ENCODE measurements at places on chromosomes 13 and 19.
A peak's percentile ranks its signal among the peaks of the same experiment; 100 is the strongest.

- H3K4me3 ChIP-seq: no peak overlapping the region
- no peak overlapping the region for H3K27ac ChIP-seq
- no peak for DNase-seq
- no peaks in the 10 kb centered on the region for H3K4me1 ChIP-seq
Observed at GRCh38 chr19:16915135-16915534, 26.3 kb downstream of the F2RL3 start.

- H3K27ac ChIP-seq: no peak overlapping the region
- H3K36me3 ChIP-seq: no peaks in the 10 kb centered on the region
- no peak for DNase-seq
- H3K27me3 ChIP-seq: no peaks in the 10 kb centered on the region
- no peak overlapping the region for H3K4me3 ChIP-seq
- no peaks in the 10 kb centered on the region for H3K4me1 ChIP-seq
Observed at GRCh38 chr13:25625414-25625813, 253.6 kb downstream of the ATP8A2 start.

- no peak for DNase-seq
- no peaks in the 10 kb centered on the region for H3K27me3 ChIP-seq
- no peak overlapping the region for H3K4me3 ChIP-seq
- H3K27ac ChIP-seq: no peak overlapping the region
- H3K4me1 ChIP-seq: no peaks in the 10 kb centered on the region
- no peaks in the 10 kb centered on the region for H3K36me3 ChIP-seq
Observed at GRCh38 chr13:70490320-70490935, 382.2 kb upstream of the KLHL1 start.

GRCh38 chr19:47618771-47619170 is 9.8 kb downstream of the BICRA start:
- H3K36me3 ChIP-seq: no peaks in the 10 kb centered on the region
- no peaks in the 10 kb centered on the region for H3K27me3 ChIP-seq
- peaks cover 18% of the 10 kb centered on the region for H3K4me1 ChIP-seq
- no peak overlapping the region for H3K4me3 ChIP-seq
- DNase-seq: no peak
- H3K27ac ChIP-seq: no peak overlapping the region

DNA sequence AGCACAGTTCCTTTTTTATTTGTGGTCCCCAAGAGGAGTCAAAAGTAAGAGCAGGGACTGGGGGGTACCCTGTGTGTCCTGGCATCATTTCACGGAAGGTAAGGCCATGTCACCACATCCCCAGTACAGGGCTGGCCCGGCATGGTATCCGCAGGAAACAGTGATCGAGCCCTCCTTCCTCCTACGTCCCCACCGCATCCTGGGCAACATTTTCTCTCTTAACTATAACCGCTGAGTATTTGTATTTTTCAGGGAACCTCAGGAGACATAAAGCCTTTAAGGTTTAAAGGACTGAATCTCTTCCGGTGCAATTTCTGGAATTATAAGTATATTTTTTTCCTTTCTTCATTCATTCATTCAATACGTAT is 13.6 kb upstream of the LATS2 start:
- peak overlapping the region; percentile 61 for H3K27ac ChIP-seq
- H3K4me3 ChIP-seq: peak overlapping the region; percentile 50
- H3K36me3 ChIP-seq: no peaks in the 10 kb centered on the region

GRCh38 chr13:91539286-91540157 is 141.1 kb downstream of the GPC5 start:
- DNase-seq: no peak
- H3K27ac ChIP-seq: no peak overlapping the region
- H3K27me3 ChIP-seq: no peaks in the 10 kb centered on the region
- H3K4me3 ChIP-seq: no peak overlapping the region
- H3K36me3 ChIP-seq: no peaks in the 10 kb centered on the region

GRCh38 chr13:38590796-38591507 is 95.9 kb upstream of the FREM2 start:
- H3K27me3 ChIP-seq: no peaks in the 10 kb centered on the region
- no peaks in the 10 kb centered on the region for H3K36me3 ChIP-seq
- no peak for DNase-seq
- H3K4me3 ChIP-seq: no peak overlapping the region

DNA sequence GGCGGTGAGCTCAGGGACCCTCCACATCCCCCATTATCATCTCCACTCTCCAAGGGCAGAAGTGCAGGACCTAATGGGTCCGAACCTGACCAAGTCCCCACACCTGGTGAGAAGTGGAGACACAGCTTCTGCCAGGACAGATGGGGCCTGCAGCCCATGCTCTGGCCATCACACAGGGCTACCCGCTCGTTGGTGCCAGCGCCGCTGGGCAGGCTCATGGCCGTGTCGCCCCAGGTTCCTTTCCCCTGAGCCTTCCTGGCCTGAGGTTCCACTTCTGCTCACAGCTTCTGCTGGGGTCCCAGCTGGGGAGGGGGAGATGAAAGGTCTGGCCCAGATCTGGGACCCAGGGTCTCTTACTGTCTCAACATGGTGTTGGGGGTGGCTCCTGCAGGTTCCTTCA is 48.4 kb upstream of the KCTD15 start:
- DNase-seq: no peak
- H3K27me3 ChIP-seq: peaks cover 25% of the 10 kb centered on the region
- no peak overlapping the region for H3K4me3 ChIP-seq
- no peaks in the 10 kb centered on the region for H3K4me1 ChIP-seq
- no peak overlapping the region for H3K27ac ChIP-seq

DNA sequence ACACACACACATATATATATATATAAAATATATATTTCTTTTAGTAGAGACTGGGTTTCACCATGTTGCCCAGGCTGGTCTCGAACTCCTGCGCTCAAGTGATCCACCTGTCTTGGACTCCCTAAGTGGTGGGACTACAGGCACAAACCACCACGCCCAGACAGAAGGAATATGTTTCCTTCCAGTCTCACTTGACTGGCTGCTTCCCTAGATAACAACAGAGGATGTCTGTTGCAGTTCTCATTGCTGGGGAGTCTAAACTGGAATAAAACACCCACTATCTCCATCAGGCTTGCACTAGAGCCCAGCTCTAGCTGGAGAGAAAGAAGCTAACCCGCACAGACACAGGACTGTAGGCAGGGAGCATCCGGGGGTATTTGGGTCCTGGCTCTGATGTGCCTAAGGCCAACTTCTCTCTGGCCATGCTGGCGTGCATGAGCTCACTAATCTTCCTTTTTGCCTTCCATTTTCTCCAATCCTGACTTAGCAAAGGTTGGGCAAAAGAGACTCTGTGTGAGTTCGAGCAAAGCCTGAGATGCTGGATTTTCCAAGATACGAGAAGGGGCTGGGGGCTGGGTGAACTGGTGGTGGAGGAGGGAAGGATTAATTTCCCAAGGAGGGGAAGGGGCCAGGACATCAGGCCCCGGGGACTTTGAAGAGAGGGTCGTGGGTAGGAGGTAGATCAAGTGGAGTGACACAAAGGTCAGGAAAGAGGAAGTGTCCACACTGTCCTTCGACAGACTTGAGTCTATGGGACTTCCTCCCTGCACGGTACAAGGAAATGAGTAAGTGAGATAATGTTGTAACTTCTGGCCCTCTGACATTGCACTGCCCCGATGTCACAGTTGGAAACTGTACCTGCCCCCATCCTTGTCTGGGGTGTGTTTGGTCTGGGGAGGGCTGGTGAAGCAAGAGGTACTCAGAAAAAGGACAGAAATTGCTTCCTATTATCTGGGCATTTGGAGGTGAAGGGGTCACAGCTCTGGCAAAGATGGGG is 22.5 kb upstream of the ALOX5AP start:
- H3K27ac ChIP-seq: no peak overlapping the region
- no peaks in the 10 kb centered on the region for H3K27me3 ChIP-seq
- H3K4me1 ChIP-seq: no peaks in the 10 kb centered on the region
- no peak overlapping the region for H3K4me3 ChIP-seq

DNA sequence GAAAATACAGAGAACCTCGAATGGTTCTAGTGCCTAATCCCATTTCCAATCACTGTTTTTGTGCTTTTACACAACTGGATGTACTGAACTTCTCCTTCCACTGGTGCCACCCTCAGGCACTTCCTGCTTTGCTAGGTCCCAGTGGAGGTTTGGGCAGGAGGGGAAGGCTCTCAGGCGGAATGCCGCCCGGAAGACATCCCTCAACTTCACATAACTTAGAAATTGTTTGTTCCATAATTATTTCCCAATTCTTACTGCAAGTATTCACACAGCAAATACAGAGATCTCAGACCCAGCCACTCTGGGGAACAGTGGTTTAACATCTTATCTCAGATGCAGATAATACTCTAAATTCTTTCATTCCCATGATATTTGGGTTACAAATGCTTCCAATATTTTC is 195.7 kb upstream of the IPO5 start:
- no peak for DNase-seq
- H3K27ac ChIP-seq: no peak overlapping the region
- no peak overlapping the region for H3K4me3 ChIP-seq
- no peaks in the 10 kb centered on the region for H3K27me3 ChIP-seq

- no peak for DNase-seq
- H3K27ac ChIP-seq: no peak overlapping the region
- H3K4me1 ChIP-seq: no peaks in the 10 kb centered on the region
- H3K27me3 ChIP-seq: no peaks in the 10 kb centered on the region
Observed at GRCh38 chr13:68727798-68728197, 1379.8 kb upstream of the ATXN8OS start.

DNA sequence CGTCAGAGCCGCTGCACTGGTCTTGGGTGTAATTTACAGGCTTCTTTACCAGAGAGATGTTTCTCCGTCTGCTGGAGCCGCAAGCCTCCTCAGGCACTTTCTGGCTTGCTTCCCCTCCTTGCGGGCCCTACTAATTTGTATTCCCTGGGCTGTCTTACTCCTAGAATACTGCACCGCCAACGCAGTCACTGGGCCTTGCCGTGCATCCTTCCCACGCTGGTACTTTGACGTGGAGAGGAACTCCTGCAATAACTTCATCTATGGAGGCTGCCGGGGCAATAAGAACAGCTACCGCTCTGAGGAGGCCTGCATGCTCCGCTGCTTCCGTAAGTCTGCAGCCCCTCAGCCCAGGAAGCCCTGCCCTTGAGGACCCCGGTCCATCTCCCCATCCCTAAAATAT is 14.1 kb upstream of the C19orf33 start:
- peak overlapping the region; percentile 91 for H3K27ac ChIP-seq
- no peak overlapping the region for H3K4me3 ChIP-seq
- no peaks in the 10 kb centered on the region for H3K27me3 ChIP-seq
- no peak for DNase-seq
- peaks cover 28% of the 10 kb centered on the region for H3K36me3 ChIP-seq

GRCh38 chr13:108572782-108573211 is 56.6 kb upstream of the MYO16 start:
- no peaks in the 10 kb centered on the region for H3K27me3 ChIP-seq
- H3K4me3 ChIP-seq: no peak overlapping the region
- H3K27ac ChIP-seq: no peak overlapping the region

DNA sequence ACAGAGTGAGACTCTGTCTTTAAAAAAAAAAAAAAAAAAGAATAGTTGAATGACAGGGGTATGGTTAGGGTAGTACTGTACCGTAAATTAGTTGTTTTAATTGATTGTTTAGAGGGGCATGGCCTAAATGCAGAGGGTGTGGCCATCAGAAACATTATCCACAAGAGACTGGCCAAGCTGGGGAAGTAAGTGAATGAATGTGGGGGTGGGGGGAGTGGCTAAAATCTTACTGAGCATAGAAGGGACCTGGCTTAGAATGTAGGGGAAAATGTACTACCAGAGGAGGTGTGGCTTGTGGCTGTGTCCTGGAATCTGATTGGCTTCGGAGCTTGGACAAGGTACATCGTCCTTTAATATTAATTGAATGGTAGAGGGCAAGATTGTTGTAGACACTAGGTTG is 3.8 kb downstream of the BCL2L12 start:
- no peak overlapping the region for H3K27ac ChIP-seq
- DNase-seq: no peak
- H3K4me1 ChIP-seq: peaks cover 17% of the 10 kb centered on the region
- peaks cover 7% of the 10 kb centered on the region for H3K36me3 ChIP-seq
- no peak overlapping the region for H3K4me3 ChIP-seq

DNA sequence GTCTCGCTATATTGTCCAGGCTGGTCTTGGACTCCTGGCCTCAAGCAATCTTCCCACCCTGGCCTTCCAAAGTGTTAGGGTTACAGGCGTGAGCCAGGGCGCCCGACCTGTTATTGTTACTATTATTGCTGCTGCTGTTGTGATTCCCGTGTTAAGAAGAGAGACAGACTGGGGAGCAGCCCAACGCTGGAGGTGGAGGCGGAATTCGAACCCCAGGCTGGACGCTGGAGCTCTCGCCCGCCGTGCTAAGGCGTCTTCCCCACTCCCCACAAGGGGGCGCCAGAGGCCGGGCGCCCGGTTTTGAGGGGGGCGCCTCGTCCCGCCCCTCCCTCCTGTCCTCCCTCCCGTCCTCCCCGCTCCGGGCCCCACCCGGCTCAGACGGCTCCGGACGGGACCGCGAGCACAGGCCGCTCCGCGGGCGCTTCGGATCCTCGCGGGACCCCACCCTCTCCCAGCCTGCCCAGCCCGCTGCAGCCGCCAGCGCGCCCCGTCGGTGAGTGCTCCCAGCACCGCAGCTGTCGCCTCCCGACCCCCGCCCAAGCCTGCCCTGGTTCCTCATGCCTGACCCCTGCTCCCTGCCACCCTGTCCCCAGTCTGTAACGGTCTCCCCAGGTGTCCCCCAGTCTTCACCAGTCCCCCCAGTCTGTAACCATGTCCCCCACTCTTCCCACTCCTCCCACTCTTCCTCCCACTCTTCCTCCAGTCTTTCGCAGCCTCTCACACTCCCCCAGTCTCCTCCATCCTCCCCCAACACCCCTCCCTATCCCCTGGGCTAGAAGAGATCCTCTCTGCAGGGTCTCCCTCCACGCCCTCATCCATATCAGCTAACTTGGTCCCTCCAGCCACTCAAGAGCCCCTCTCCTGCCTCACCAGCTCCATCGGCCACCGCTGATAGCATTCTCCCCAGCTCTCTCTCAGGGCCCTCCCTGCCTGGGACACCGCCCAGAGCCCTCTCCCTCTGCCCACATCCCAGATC is at the start of gene EHD2:
EHD2 (plus strand) TSS at position 377 of the 976 bp plus-strand sequence. CDS start 3,191 bp downstream, outside the sequence.
- H3K4me3 ChIP-seq: peak within 1 kb of the TSS; percentile 77
- no peaks in the 10 kb centered on the region for H3K27me3 ChIP-seq
- no peak for DNase-seq
- H3K36me3 ChIP-seq: peaks cover 15% of the 10 kb centered on the region
- H3K4me1 ChIP-seq: peaks cover 50% of the 10 kb centered on the region

GRCh38 chr19:55683449-55684261 is 8.6 kb downstream of the EPN1 start:
- H3K27ac ChIP-seq: no peak overlapping the region
- no peak for DNase-seq

GRCh38 chr19:1058112-1058511 is 8.9 kb upstream of the ARHGAP45 start:
- H3K4me1 ChIP-seq: no peaks in the 10 kb centered on the region
- H3K36me3 ChIP-seq: peaks cover 39% of the 10 kb centered on the region
- no peak overlapping the region for H3K4me3 ChIP-seq

GRCh38 chr13:113508521-113509254 is 18.2 kb upstream of the DCUN1D2 start:
- peaks cover 30% of the 10 kb centered on the region for H3K36me3 ChIP-seq
- no peak overlapping the region for H3K4me3 ChIP-seq
- no peaks in the 10 kb centered on the region for H3K27me3 ChIP-seq
- no peaks in the 10 kb centered on the region for H3K4me1 ChIP-seq
- H3K27ac ChIP-seq: no peak overlapping the region

GRCh38 chr19:18596752-18597157 is 8.2 kb downstream of the REX1BD start:
- peaks cover 26% of the 10 kb centered on the region for H3K4me1 ChIP-seq
- H3K27ac ChIP-seq: no peak overlapping the region
- peaks cover 22% of the 10 kb centered on the region for H3K27me3 ChIP-seq
- H3K36me3 ChIP-seq: peaks cover 3% of the 10 kb centered on the region
- H3K4me3 ChIP-seq: no peak overlapping the region

- no peak overlapping the region for H3K4me3 ChIP-seq
- H3K4me1 ChIP-seq: peaks cover 36% of the 10 kb centered on the region
- no peak for DNase-seq
- no peak overlapping the region for H3K27ac ChIP-seq
Observed at GRCh38 chr13:112064222-112064621, 2.7 kb upstream of the SOX1 start.

Measured in suprapubic skin (tissue), 4 donors.